Cardiac muscle cell (in vitro differentiated cells and primary cell): ENCODE measurements at places on chromosomes 4 and X.

GRCh38 chr4:178414042-178414441 lies 971.8 kb upstream of the AGA start:
- DNase-seq = no peak

- no peak for DNase-seq
Measured at GRCh38 chrX:69237236-69237635, 72.0 kb upstream of the PJA1 start.

DNA sequence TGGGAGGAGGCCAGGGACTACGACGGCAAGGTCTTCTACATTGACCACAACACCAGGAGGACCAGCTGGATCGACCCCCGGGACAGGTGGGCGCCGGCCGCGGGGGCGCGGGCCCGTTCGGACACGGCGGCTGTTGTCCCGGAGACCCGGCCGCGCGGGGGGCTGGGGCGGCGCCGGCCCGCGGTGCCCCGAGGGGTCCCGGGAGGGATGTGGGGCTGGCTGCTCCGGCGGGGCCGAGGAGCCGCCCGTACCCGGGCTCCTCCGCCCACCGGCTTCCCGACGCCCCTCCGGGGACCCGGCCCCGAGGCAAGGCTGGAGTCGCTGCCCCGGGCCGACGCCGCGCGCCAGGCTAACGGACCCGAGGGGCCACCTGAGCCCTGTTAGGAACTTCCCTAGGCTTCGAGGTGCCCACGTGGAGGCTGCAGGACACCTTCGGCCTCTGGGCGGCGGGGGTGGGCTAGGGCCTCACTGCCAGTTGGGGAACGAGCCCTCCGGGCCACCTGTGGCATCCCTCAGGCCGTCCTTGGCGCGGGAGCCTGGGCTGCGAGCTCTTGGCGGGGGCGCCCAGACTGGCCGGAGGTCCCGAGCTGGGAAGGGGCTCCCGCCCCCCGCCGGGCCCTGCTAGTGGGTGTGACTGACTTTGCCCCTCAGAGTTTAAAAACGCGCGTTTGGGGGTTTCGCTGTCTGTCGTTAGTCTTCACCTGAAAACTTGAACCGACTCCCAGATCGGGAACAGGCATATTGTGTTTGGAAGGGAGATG lies 660 bp downstream of the WWC2 start:
- no peak for DNase-seq

GRCh38 chr4:2702361-2702760 lies 53.8 kb downstream of the TNIP2 start:
- no peak for DNase-seq

DNA sequence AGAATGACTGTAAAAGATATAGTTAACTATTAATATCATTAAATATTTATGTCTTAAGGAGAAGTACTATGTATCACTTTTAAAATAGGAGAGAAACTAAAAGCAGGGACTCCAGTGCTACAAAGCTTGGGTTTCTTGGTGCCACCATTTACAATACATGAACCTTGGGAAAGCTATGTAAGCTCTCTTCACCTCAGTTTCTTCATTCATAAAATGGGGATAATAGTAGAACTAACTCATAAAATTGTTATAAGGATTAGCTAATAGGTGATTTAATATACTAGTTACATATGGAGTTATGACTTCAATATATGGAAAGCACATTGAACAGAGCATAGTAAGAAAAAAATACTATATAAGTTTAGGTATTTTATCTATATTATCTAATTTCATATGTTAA lies 23.7 kb downstream of the EPGN start:
- DNase-seq = no peak

DNA sequence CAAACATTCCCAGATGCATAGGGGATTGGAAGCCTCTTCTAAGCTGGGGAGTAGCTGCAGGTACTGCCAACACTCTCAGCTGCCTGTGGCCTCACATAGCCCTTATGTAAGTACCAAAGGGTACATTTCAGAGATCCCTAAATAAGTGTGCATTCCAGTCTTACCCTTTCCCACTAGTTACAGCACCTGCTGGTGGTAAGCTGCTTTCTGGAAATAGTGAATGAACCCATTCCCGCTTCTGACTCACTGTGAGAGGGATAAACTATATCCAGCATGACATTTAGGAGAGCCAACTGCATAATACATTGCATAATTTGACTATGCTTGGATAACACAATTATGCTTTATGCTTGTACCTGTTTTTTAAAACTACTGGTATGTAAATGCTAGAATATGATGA lies 149.0 kb downstream of the FAM13A start:
- no peak for DNase-seq

- DNase-seq = peak; percentile 32
Measured at GRCh38 chrX:109629310-109629709, 4.3 kb upstream of the KCNE5 start.
